NCI-H2081 treated with DMSO at 0.1 percent for 48 hours (cell line): ENCODE measurements at places on chromosomes 6 and 20.

DNA sequence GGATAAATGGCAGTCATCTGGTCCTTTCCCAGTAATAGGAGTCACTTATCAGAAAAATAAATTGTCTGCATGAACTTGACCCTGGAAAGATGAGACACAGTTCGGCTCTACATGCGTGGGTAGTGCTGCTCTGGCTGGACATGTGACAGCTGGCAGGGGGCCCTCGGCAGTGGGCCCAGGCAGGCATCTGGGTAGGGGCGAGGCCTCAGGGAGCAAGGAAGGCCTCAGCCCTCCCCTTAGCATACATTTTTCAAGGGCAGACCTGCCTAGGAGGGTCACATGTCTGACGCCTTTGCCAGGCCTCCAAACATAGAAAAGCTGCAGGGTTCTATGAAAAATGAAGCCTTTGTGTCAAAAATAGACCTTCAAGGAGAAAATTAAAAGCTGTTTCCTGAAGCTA lies 12.8 kb upstream of the ILRUN start:
- DNase-seq: no peak

GRCh38 chr20:1908191-1908590 lies 13.0 kb downstream of the SIRPA start:
- no peak for DNase-seq

- no peak for DNase-seq
These were observed 302.7 kb upstream of the ZFP64 start for GRCh38 chr20:52494244-52494643.

- DNase-seq: no peak
These were observed 70.6 kb downstream of the MRPL14 start for GRCh38 chr6:44056392-44057237.

- DNase-seq: no peak
These were observed 110.2 kb upstream of the ZNF184 start for GRCh38 chr6:27582928-27583725.
